ENCODE measurements at places on chromosomes 3 and 15.

- no peak for DNase-seq
Observed at GRCh38 chr15:75207618-75208500, 6.2 kb downstream of the C15orf39 start.

DNA sequence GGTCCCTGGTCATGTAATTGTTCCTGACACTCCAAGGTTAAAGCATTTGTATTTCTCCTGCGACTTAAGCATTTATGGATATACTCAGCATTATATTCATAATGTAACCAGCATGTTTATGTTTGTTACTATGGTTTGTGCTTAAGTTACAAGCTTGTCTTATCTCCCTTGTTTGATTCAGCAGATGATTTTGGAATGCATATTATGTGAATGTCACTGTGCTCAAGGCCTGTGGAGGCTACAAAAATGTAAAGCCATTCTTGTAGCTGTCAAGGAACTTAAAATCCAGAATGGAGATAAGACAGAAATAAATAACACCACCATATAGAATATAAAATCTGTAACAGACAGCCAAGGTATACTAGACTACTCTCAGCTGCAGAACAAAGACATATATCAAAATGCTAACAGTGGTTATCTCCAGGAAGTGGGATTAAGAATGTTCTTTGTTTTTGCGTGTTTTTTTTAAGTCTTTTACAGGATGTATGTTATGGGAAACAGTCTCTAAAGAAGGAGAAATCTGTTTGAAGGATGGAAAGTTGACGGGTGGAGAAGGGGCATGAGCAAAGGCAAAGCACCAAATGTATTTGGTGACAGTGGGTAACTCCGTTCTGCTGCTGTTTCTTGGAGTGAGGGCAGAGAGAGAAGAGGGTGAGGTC lies 61.4 kb downstream of the IGF2BP2 start:
- no peak for DNase-seq

- DNase-seq, result no peak
Observed at GRCh38 chr3:48467110-48467454, 20.5 kb downstream of the ATRIP start.

GRCh38 chr15:66145726-66146182 lies 107.8 kb downstream of the MEGF11 start:
- no peak for DNase-seq

DNA sequence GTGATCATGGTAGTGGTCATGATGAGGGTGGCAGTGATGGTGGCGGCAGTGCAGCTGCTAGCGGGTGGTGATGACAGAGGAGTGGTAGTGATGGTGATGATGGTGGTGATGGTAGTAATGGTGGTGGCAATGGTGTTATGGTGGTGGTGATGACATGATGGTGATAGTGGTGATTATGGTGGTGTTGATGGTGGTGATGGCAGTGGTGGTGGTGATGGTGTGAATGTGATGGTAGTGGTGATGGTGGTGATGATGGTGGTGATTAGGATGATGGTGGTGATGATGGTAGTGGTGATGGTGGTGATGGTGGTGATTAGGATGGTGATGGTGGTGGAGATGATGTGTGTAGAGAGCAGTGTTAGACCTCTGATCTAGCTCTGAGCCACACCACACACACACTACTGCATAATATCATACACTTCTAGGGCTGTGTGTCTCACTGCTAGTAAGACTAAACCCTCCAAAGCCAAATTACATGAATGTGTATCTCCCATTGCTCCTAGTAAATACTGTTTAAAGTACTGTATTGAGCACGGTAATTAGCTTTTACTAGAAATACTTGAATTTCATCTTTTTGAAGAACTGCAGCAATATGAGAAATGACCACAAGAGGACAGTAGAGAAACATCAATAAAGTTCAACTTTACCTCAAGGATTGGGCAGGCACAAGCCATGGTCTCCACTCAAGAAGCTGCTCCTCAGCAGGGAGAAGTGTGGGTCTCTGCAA lies 28.8 kb downstream of the TMED3 start:
- DNase-seq, result peak; percentile 17

DNA sequence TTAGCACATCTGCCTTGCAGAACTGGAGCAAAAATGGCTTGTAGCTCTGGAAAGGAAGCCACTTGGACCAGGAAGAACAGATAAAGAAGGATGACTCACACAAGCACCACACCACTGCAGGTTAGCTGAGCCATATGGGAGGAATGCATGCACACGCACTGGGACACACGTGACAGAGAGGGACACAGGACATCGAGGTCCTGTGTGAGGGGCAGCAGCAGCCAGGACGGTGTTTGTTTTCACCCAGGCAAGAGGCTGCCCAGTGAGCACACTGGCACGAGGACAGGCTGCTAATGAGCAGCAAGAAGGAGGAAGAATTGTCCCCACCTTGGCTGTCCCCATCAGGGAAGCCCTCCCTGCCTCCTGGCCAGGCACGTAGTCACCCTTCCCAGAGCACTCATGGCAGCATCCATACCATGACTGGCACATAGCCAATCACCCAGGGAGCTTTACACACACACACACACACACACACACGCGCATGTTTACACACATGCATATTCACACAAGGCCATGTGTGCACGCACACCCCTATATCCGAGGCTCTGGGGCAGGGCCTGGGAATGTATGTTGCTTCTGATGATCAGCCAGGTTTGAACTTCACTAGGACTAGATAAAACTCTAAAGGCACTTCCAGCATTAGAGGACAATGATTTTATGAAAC lies 24.0 kb upstream of the SPTBN5 start:
- no peak for DNase-seq

DNA sequence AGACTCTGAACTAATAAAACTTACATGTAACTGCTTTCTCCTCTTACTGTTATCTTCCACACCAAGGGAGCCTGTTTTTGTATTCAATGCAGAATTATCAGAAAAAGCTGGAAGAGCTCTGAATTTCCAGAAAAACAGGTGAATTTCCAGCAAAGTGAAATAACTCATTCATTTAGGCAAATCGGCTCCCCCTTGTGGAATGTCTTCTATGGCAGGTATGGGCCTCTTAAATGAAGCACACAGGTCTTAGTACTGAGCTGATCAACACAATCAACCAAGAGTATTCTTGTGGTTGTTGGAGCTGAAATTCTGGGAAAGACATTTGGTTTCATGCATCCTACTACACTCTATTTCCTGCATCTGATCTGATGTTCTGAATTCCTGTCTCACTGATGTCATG lies 31.0 kb upstream of the PTPRG start:
- DNase-seq, result no peak

All from CD4-positive, alpha-beta T cell treated with Interleukin-10 for 1 hour (primary cell).